ENCODE measurements at places on chromosomes 11 and 22.

DNA sequence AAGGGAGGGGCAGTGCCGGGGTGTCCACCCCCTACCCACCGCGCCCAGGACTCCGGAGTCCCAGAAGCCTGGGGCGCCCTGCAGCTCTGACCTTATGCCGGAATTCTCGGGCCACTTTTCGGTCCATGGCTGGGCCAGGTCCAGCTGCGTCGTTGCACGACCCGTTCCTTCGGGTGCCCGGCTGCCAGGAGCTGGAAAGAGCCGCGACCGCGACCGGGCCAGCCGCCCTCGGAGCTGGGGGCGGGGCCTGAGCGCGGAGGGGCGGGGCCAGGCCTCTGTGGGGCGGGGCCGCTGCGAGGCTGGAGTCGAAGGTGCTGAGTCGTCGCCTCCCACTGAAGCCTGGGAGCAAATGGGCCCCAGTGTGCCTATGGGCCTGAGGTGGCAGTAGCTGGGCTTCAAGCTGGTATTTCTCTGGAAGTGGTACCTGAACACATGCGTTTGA lies at the start of gene USH1C:
Gene USH1C (minus strand): TSS at position 236 of the 442 bp plus-strand sequence. CDS start 109 bp downstream, at position 127.
- no peak for DNase-seq

DNA sequence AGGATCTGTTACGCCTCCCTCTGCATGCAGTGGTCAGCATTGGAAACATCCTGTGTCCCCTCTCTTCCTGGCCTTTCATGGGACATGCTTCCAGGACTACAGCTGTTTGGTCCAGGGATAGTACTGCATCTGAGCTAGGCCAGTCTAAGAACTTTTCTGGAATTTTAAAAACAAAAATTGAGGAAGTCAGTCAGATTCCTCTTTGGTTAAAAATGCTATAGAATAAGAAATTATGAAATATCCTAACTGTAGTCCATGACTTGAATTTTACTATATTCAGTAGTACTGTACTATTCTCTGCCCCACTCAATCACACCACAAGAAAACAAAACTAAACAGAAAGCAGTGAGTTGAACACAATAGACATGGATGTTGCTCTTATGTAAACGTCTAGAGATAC lies 201.0 kb upstream of the CADM1 start:
- no peak for DNase-seq

DNA sequence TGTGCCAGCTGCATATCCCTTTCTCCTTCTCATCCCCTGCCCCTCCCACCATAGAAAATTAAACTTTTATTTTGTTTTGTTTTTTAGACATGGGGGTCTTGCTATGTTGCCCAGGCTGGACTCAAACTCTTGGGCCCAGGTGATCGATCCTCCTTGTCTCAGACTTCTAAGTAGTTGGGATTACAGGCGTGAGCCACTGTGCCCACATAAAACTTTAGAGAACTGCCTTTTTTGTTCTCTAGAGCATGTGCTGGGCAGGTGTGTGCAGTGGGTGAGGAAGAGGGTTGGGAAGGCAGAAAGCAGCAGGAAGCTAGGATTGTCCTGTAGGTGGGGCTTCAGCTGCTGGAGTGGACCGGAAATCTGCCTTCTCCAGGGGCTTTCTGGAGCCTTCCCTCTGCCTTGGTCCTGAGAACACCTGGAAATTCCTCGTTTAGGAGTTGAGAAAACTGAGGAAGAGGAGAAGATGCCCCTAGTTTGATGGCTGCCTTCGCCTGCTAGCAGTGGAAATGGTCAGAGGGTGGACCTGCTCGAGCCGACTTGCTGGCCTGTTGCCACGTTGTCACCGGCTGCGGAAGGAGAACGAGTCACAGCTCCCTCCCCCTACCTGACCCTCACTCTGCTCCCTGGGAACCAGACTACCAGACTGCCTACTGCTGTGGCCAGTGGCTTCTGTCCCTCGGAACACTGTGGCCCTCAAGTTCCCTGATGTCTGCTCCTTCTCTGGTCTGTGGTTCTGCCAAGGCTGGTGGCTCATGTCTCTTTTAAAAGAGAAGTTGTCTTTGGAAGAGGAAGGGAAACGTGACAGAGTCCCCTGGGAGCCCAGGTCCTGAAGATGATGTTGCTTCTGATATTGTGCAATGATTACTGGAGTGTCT lies 4.0 kb downstream of the ST14 start:
- no peak for DNase-seq

- DNase-seq: no peak
Measured at GRCh38 chr11:1367721-1368120, 22.0 kb upstream of the BRSK2 start.

GRCh38 chr22:34946339-34946985 lies 119.5 kb upstream of the ISX start:
- no peak for DNase-seq

GRCh38 chr22:46422896-46423295 lies 87.4 kb downstream of the TRMU start:
- DNase-seq: no peak

GRCh38 chr11:6657346-6657745 lies 1.7 kb upstream of the DCHS1 start:
- DNase-seq: no peak

DNA sequence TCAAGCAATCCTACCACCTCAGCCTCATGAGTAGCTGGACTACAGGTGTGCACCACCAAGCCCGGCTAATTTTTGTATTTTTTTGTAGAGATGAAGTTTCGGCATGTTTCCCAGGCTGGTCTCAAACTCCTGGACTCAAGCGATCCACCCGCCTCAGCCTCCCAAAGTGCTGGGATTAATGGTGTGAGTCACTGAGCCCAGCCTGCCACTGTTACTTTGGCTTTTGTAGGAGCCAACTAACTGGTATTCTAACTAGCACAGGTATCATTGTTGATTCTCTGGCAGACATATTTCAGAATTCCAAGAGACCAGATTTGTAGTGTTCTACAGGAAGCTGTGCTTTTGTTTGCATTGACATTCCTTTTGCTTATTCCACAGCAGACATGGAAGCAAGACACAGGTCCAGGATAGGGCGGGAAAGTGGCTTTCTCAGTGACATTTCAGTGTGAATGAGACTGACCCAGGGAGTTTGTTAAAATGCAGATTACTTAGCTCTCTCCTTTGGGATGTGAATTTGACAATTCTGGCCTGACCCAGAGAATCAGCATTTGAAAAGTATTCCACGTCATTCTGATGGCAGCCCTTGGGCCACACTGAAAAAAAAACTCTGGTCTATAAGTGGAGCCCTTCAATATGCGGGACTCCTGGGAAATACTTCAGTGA lies 52.2 kb upstream of the PAX6 start:
- no peak for DNase-seq

DNA sequence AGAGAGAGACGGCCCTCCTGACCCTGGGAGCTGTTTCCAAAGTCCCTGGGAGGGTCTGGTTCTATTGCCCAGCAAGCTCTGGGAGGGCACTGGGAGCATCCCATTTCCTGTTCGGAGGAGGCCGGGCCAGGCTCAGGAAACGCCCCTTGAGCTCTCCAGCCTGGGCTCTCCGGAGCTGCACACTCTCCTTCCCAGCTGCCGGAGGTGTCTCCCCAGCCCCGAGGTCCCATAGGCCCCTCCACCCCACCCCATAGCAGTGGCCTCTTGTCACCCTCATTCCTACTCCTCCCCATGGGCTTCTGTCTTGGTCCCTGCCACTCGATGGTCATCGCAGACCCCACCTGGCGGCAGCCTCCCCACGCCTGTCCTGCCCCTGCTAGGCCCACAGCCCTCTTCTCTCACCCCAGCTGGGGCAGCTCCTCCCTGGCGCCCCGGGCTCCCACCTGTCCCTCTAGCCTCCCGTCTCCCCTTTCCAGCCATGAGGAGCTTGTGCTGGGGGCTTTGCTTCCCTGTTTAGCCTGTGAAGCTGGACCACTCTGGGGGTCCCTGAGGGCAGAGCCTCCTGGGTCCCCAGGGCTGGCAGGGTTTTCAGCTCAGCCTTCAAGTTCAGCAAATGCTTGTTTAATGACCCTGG lies 2.8 kb downstream of the TSPAN32 start:
- DNase-seq: no peak

DNA sequence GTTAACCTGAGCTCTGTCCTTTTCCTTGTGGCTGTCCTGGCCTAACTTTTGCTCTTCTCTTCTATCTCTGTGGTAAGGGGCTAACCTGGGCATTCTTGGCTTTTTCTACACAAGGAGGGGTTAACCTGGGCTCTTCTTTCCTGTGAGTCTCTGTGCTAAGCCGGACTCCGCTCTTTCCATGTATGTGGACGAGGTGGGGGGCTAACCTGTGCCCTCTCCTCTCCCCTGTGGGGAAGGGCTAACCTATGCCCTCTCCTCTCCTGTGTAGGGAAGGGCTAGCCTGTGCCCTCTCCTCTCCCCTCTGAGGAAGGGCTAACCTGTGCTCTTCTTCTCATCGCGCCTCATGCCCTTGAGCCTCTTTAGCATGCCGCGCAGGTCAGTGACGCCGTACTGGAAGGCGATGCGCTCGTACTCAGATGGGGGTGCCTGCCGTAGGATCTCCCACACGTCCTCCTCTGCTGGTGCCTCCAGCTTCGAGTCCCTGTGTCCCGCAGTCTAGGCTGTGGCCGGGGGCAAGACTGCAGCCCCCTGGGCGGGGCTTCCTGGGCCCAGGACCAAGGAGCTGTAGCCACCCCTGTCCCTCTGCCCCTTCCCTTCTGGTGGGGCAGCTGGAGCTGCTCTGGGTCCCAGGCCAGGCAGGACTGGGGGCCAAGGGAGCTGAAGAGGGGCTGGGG lies 6.5 kb downstream of the MYBPC3 start:
- DNase-seq: no peak

DNA sequence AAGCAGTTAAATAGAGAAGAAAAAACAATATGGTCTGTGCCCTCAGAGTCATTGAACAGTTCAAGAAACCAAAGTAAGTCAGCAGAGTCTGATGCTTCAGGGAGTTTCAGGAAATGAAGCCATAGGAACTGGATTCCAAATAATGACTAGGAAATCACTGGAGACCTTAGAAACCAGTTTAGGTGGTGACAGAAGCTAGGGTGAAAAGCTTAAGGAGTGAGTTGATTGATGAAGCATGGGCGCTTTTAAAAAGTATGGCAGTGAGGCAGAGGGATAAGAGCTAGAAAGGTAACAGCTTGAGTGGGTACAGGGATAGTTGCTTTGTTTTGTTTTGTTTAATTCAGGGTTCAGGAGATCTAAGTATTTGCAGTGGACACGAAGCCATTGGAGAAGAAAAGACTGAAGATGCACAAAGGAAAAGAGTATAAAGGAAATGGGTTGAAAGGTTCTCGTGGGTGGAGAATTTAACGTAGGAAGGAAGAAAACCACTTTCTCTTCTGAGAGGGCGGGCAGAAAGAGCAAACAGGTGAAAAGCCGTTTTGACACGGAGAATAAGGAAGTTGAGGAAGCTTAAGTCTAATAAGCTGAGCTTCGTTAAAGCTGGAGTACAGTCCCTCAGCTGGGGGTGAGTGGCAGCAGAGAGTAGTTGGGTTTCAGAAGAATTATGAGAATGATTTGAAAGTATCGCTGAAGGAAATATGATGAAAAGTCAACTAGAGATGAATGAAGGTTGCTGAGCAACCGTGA lies 14.8 kb downstream of the SGSM3 start:
- no peak for DNase-seq

DNA sequence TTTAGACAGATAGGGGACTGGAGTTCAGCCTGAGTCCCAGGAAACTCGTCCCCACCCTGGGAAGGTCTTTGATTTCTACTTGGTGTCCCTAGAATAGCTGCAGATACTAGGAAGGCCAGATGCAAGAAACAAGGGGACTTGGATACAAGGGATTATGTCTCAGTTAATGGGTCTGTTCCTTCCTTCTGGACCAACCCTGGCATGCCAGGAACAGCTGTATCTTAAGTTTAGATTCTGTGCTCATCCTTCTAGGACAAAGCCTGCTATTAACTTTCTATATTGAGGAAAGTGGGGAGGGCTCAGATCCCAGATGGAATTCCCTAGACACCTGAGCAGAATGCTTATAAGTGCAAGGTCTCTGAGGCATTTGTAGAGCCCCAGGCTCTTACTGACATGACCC lies 3.9 kb upstream of the OR52M1 start:
- no peak for DNase-seq

DNA sequence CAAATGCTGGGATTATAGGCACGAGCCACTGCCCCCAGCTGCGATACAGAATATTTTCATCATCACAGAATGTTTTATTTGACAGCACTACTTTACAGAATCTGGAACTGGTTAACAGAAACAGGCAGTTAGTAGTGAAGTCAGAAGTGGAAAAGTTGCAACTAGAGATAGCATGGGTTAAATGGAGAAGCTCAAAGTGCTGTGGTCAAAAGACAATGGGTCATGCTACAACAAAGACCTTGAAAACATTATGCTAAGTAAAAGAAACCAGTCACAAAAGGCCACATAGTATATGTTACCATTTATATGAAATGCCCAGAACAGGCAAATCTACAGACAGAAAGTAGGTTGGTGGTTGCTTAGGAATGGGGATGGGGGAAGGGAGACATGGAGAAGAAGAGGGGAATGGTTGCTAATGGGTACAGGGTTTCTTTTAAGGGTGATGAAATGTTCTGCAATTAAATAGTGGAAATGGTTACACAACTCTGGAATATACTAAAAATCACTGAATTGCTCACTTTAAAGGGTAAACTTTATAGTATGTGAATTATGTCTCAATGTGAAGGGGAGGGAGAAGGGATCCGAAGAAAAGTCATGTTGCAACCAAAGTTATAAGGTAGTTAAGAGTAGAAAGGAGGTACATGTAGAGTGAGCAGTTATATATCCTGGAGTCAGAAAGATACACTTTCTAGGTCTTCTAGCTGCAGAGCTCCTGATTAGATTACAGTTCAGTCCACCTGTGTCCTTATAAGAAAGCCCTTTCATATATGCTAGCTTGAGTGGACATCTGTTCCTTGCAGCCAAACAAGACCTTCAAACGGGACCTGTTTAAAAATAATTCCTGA lies 46.3 kb upstream of the RAPSN start:
- DNase-seq: no peak

- no peak for DNase-seq
Measured at GRCh38 chr11:117271208-117271607, 19.9 kb upstream of the BACE1-AS start.

DNA sequence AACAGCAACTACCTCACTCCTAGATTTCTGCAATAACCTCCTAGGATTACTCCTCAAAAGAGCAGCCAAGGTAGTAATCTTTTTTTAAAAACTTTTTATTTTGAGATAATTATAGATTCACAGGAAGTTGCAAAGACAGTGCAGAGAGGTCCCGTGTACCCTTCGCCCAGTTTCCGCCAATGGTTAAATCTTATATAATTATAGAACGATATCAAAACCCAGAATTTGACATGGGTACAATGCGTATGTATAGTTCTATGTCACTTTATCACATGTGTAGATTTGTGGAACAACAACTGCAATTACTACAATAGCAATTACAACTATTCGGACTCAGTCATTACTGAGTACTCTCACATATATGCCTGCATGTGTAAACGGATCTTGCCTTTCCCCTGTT lies 94.8 kb upstream of the APOA1 start:
- no peak for DNase-seq

GRCh38 chr11:359181-359714 lies 10.1 kb upstream of the B4GALNT4 start:
- DNase-seq: no peak

GRCh38 chr11:79857377-79858214 lies 416.8 kb upstream of the TENM4 start:
- DNase-seq: no peak

DNA sequence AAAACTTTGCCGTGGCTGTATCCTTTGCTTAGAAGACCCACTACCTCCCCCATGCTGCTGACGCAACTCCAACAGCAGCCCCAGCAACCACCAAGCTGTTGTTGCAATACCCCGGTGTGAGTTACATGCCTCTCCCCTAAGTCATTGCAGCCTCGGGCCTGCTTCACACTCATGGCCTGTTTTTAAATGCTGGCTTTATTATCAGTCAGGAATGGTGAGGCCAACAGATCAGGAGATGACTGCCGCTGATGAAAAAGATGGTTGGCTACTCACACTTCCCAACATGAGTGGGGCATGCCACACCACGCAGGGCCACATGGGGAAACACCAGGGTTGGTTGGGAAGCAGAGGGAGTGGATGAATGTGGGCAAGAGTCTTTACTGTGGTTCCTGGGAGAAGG lies 171.5 kb upstream of the SYT13 start:
- DNase-seq: no peak
